ENCODE measurements at places on chromosomes 12 and 14. TPM values are rescaled to one million over a fixed set of nuclear protein-coding genes. Genes with fewer than 3 reads are reported as not detected.

DNA sequence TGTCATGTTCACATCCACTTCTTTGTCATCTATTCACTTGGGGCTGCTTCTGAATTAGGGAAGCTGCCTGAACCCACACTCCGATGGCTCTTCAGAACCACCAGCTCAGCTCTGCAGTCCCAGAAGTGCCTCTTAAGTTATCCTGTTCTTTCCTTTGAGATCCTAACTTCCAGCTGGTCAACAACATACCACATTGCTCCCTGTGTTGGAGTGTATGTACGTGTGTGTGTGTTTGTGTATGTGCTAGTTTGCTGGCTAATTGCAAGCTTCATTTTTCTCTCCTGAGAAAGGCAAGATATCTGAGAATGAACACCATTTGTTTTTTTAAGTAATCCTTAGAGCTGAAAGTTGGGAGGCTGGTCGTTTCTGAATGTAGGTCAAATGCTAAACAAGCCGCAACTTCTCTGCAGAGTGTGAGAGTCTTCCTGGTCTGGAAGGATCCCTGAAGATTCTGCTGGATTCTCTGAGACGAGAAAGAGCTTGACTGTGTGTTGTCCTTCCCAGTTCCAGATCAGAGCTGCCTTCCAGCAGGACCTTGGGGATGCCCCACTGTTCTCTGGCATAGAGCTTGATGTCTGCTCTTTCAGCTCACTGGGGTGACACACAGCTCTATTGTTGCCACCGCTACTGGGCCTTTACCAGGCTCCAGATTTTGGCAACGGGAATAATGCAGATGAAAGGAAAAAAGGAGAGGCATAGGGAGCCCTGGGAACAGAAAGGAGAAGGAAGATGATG, 839 bp downstream of the GSG1 start:
- no peak for DNase-seq

DNA sequence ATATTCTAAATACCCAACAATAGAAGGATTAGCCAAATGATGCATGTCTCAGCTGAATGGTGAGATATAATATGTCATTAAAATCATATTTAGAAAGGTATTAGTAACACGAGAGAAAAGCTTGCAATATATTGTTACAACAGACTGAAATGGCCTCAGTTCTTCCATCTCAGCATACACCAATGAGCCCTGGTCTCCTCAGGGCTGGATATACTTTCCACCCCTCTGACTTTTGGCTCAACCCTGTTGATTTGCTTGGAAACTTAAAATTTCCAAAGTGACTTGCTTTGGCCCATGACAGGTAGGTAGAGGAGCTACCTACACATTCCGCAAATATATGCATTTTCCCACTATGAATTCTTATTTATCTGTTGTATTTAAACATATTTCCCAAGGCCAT, 908.1 kb upstream of the TMEM132C start:
- no peak for DNase-seq

Gene SYCP3
- total RNA-seq = not detected

DNA sequence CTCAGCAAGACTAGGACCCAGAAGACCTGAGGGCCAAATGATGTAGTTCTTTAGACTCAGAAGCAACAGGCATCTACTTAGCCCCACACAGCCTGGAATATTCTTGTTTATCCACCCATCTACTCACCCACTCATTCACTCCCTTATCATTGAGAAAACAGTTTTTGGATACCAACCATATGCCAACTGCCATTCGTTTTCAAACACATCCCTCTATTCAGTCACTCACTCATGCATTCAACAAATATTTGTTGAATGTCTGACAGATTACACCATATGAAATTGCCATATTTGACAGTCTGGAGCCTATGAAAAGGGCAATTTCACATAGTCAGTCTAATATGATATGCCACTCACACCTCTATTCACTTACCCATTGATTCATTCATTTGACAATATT, 103.2 kb downstream of the NT5DC3 start:
- DNase-seq = no peak

DNA sequence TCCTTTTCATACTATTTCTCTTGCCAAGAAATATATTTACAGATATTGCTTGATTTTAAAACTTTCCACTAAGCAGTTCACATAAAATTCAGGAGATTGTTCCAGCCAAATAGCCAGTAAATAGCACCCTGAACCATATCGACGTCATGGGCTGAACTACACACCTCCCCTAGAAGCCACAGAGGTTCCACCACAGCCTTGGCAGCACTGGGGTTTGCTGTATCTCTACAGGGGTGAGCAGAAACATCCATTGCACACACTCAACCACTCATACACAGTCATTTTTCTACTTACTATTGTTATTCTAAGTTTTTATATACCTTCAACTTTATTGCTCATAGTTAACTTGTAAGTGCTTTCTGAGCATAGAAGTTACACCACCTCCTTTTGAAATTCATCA, 8.1 kb upstream of the EIF2S3B start:
- DNase-seq = no peak

- DNase-seq = no peak
Observed at GRCh38 chr14:68393259-68393658, 399.6 kb downstream of the ZFP36L1 start.

- no peak for DNase-seq
Observed at GRCh38 chr12:2341871-2342270, 289.1 kb downstream of the CACNA1C start.

GRCh38 chr14:99597911-99598600, 6.0 kb downstream of the CCDC85C start:
- no peak for DNase-seq

- DNase-seq = no peak
Observed at GRCh38 chr14:99572173-99572999, 31.6 kb downstream of the CCDC85C start.

All from cardiac septum (tissue), 1 donor.